GM10248 (cell line): ENCODE measurements at places on chromosomes 1 and 21.

- DNase-seq = no peak
These were observed 119.8 kb downstream of the SDCCAG8 start for GRCh38 chr1:243375596-243375995.

DNA sequence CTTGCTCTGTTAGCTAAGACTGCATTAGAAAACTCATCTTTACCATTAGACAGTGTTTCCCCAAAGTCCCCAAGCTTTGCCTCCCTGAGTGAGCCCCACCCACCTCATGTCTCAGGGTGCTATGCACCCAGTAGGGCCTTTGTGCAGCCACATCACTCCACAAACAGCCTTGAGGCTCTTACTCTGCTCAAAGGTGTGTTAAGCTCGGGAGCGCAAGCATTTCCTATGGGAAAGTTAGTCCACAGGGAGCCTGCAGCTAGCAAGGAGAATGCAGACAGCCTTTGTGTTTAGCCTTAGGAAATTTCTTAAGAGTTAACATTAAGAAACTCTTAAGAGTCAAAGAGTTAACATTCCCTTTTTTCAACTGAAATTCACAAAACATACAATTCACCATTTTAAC is 278.8 kb downstream of the AJAP1 start:
- DNase-seq = no peak

DNA sequence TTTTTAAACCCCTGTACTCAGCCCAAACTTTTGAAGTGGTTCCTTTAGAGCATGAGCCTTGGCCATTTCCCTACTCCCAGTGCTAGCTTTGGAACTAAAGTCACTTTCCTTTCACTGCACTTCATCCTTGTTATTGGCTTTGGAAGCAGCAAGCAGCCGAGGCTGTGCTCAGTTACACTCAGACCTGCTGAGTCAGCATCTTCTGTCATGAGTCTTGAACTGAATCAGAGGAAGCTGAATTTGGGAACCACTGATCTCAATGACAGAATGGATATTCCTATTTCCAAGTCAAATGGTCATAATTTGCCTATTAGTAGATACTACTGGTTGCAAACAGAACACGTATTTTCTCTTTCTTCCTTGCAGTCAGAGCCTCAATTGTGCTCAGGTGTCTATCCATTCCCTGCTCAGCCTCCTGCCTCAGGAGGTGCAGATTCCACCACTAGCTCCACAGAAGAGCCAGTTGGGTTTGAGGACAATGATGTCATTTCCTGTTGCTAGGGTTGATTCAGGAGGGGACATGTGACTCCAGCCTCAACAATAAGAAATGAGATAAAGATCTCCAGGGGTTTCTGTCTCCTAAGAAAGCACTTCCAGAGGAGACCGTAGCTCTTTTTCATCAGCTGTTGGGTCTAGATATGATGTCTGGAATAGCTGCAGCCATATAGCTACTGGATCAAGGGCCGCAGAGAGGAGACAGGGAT is 44.9 kb upstream of the NTPCR start:
- DNase-seq = no peak

DNA sequence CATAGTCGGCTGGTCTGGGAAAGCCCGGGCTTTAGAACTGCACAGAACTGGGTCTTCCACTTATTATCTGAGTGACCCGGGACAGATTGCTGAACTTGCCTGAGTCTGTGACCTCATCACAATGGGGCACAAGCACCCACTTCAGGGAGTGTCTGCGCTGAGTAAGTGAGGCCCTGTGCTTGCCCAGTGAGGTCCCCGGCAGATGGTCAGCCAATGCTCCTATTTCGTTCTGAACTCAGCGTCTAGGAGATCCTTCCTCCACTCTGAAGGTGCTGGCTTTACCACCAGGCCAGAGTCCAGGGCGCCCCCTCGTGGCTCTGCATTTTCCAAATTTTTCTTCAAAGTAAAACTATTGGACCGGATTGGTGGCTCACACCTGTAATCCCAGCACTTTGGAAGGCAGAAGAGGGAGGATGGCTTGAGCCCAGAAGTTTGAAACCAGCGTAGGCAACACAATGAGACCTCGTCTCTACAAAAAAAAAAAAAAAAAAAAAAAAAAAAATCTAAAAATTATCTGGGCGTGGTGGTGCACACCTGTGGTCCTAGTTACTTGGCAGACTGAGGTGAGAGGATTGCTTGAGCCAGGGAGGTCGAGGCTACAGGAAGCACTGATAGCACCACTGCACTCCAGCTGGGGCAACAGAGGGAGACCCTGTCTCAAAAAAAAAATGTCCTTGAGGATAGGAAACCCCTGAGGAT is 61.7 kb downstream of the FCRL5 start:
- peak; percentile 54 for DNase-seq

- no peak for DNase-seq
These were observed 48.8 kb downstream of the PPP1R12B start for GRCh38 chr1:202397256-202397655.

DNA sequence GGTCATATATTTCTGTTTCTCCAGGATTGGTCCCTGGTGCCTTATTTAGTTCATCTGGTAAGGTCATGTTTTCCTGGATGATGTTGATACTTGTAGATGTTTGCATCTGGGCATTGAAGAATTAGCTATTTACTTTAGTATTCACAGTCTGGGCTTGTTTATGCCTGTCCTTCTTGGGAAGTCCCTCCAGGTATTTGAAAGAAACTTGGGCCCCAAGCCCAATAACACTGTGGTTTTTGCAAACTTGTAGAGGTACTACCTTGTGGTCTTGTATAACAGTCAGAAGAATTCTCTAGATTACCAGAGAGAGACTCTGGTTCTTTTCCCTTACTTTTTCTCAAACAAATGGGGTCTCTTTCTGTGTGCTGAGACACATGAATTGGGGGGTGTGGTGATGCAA is 251.4 kb upstream of the B3GALT2 start:
- peak; percentile 7 for DNase-seq

GRCh38 chr21:43644071-43644470 is 15.2 kb downstream of the HSF2BP start:
- DNase-seq = no peak

DNA sequence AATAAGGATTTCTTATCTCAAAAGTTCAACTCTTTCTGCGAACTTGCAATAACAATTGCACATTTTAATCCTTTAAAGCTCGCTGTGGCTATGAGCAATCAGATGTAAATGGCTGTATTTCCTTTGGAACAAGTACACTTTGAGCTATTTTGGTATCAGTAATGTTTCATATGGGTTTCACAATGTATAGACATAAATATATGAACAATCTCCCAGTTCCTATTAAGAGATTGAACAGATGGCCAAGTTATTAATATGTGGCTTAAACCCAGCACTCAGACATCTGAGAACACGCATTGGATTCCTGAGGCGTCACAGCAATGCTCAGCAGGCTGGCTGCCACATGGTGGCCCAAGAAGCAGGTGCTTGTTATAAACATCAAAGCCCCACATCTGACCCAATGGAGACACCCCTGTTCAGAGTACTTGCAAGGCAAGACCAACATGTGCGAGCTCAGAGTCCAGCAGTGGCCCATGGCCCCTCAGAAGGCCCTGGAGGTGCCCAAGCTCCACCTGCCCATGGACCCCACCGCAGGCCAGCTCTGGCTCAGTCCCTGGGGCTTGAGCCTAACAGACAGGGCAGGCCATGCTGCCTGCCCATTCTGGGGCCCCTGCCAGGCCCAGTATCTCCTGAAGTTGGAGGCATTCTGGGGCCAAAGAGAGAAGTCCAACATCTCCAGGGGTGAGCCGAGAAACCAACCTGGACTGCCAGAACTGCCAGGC is 23.7 kb downstream of the PSMG1 start:
- DNase-seq = no peak

- DNase-seq = peak; percentile 44
These were observed 34.0 kb downstream of the ST6GALNAC5 start for GRCh38 chr1:76901158-76901767.

GRCh38 chr1:74780594-74780993 is 47.6 kb downstream of the TYW3 start:
- DNase-seq = no peak
